ENCODE measurements at places on chromosomes 16 and 17. TPM values are rescaled to one million over a fixed set of nuclear protein-coding genes. Genes with fewer than 3 reads are reported as not detected.

ABAT gene
- 70.9 TPM for total RNA-seq

CACNA1G gene
- 2.2 TPM for total RNA-seq

TELO2 gene
- total RNA-seq: 101 TPM

NDRG4 gene
- 677 TPM for total RNA-seq

BEAN1 gene
- 1.8 TPM for total RNA-seq

All from glutamatergic neuron (in vitro differentiated cells).